Activated T-cell treated with anti-CD3 and anti-CD28 coated beads for 48 hours (primary cell): ENCODE measurements at places on chromosomes 3 and 15.

GRCh38 chr15:55827204-55827603 is 84.3 kb upstream of the PRTG start:
- DNase-seq, result no peak

- peak; percentile 56 for DNase-seq
Observed at GRCh38 chr15:72227192-72227586, 3.8 kb downstream of the PKM start.

DNA sequence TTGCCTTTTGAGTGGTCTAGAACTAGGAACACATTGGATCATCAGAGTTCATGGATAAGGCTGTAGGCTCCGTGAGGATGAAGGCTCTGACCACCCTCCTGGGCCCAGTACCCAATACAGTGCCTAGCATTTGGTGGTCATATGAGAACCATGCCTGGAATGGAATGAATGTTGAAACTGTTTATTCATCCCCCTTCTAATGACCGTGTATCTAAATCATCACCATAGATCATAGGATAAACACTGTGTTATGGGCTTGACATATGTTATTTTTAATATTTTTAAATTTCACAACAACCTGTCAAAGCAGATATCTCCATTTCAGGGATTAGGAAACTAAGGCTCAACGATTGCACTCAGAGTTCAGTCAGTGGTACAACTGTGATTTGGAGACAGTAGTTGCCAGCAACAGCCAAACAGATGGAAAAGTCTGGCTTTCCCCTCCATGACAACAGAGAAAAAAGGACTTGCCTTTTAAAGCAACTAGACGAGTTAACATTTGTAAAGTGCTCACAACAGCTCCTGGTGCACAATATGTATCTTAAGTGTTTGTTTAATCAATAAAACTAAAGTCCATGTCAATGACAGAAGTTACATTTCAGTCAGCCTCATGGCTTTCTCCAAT is 89.6 kb downstream of the TMEM266 start:
- no peak for DNase-seq

GRCh38 chr15:74293021-74293810 is 57.1 kb downstream of the CCDC33 start:
- DNase-seq, result no peak

GRCh38 chr3:100399341-100400071 is 1.4 kb downstream of the TOMM70 start:
- no peak for DNase-seq

- DNase-seq, result no peak
Observed at GRCh38 chr15:49315391-49315823, 107.6 kb upstream of the FGF7 start.
